ENCODE measurements at places on chromosomes 2 and 18.

- no peak for DNase-seq
Measured at GRCh38 chr18:35479911-35480586, 17.7 kb downstream of the INO80C start.

- no peak for DNase-seq
Measured at GRCh38 chr2:148302526-148302925, 281.6 kb downstream of the MBD5 start.

DNA sequence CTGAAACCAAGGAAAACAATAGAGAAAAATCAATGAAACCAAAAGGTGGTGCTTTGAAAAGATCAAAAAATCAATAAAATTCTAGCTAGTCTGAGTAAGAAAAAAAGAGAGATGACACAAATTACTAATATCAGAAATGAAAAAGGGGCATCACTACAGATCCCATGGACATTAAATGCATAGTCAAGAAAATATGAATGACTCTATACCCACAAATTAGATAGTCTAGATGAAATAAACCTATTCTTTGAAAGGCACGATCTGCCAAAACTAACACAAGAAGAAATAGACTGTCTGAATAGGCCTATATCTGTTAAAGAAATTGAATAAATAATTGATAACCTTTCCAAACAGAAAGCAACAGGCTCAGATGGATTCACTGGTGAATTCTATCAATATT, 15.2 kb upstream of the DSG3 start:
- DNase-seq = no peak

GRCh38 chr2:102005989-102006885, 14.5 kb downstream of the IL1R2 start:
- DNase-seq = peak; percentile 46

DNA sequence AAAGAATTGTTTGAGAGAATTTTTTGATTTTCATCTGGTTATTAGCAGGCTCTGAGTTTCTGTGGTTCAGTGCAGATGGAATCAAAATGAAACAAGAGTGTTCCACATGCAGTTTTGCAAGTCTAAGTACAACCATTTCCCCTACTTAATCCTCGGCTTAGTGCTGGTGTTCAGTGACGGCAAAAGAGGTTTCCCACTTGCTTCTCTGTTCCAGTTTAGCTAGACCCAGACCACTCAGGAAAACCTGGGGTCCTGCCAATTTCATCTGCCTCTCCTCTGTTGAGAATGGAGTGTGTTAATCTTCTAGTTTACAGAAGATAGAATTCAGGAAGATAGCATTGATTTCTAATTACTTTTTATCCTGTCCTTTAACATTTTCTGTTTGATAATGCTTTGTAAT, 996.2 kb upstream of the FANCL start:
- no peak for DNase-seq

- no peak for DNase-seq
Measured at GRCh38 chr18:6994056-6994770, 123.4 kb downstream of the LAMA1 start.

DNA sequence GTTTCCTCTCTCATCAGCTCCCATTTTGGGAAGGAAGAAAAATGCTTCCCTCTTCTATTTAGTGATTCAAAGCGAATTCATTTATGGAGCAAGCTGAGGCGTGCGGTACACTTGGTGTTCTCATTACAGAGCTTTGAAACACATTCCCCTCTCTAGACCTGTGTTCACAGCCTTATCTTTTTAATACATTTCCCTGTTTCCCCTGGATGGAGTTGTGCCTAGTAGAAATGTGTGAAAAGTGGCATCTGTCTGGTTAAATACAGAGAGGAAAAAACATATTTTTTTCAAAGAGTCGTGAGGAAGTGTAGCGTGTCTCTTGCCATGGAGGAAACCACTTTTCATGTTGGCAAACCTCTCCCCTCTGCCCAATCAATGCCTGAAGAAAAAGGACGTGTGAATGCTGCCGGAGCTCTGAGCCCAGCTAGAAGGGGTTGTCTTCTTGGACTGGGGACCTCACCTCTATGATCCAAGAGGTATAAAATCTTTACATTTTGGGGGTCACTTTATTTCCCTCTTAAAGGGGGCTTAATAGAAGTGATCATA, 52.4 kb downstream of the DPP4 start:
- DNase-seq = no peak

DNA sequence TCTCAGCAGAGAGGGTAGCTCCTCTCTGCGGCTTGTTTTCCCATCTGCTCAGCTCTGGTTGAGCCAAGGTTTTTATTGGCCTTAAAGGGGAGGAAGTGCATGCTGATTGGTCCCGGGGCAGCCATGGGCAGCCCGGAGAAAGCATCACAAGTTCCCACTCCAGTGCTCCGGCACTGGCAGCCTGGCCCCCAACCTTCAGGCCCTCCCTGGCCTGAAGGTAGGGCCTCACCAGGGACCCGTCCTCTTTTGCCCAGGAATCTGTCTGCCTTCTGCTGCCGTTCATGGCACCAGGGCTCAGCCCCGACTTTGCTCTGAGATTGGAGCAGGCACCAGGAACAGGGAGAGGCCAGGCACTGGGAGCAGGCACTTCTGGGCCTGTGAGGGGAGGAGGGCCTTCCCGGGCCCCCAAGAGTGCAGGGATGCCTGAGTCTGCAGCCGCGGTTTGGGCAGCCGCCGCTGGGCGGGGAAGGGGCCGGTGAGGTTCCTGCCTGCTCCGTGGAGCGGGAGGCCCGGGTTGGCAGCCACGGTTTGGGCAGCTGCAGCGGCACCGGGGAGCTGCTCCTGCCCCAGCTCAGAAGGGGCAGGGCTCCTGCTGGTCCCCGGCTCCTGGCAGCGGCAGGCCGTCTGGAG, 17.5 kb upstream of the ILKAP start:
- no peak for DNase-seq

- no peak for DNase-seq
Measured at GRCh38 chr18:67582488-67582887, 66.0 kb upstream of the DSEL start.

DNA sequence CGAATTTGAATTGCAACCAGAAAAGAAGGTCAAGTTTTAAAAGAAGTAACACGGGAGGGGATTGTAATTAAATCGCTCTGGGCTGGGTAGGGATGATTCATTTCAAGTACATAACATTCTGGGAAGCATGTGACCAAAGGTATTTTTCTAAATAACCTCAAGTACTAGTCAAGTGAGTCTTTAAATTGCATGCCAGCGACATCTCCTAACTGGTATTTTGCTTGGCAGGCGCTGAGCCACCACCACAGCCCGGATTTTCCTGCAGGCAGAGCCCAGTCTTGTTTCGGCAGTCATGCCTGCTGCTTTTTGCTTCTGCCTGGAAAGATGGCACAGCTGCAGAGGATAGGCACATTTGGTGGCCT, 33.7 kb upstream of the NPAS2 start:
- DNase-seq = no peak

- no peak for DNase-seq
Measured at GRCh38 chr2:55296393-55296792, 27.4 kb upstream of the MTIF2 start.

GRCh38 chr2:113341191-113341869, 62.6 kb upstream of the PAX8 start:
- DNase-seq = no peak

DNA sequence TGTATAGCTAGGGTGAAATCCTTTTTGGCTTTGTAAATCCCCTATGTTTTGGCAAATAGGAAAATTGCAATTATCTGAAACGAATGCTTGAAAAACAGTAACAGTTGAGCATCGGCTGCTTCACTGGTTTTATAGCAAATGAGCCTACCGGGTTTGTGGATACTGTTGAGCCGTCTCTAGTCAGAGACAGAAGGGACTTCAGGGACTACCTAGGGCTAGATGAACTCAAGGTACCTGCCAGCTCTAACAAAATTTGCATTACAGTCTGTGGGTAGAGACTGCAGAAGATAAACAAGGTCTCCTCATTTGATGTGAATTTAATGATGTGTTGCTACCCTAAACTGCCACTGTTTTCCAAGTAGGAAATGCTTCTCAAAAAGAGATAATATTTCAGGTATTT, 101.1 kb downstream of the EML6 start:
- DNase-seq = no peak

DNA sequence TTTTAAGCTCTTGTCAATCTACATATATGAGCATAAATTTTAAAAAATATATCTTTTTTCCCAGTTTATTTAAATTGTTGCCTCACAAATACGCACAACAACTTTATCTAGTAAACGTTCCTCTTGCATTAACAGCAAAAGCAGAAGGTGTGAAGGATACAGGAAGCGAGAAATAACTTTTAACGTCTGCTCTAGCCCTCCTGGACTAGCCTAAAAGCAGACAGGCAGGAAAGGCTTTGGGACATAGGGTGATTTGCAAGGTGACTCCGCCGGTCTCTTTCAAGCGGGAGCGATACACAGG, 434 bp upstream of the DUSP19 start:
- DNase-seq = no peak

GRCh38 chr2:5590886-5591285, 101.3 kb upstream of the SOX11 start:
- no peak for DNase-seq

DNA sequence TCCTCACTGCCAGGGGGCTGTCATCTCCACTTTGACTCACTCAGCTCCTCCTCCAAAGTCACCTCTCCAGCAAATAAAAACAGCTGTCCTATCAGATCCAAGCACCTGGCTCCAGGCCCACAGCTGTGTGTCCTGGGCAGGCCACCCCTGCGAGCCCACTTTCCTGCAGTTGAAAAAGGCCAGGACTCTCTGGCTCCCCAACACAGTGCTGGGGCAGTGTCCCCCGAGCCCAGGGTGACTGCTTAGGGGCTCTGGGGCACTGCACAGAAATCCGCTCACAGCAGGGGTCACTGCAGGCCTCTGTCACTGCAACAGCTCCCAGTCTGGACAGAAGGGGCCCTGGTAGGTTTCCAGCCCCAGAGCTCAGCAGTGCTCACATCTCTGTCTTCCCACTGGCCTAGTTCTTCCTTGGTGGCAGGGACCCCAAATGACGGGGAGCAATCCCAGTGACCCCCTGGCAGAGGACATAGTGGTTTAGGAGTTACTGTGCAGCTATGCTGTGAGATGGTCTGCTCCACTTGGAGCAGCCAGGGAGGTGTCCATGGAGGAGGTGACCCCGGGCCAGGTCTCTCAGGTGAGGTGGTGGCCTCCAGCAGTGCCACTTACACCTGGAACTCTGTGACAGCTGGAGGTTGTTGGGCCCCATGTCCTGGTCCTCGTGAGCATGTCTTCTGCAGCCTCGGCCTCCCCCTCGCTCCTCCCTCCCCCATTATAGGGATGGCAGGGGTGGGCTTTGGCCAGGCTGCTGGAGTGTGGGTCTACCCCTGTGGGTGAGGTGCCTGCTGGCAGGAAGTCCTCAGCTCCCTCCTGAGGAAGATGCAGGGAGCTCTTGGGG, 35.5 kb downstream of the HS6ST1 start:
- DNase-seq = no peak

GRCh38 chr2:218773881-218774280, 8.1 kb upstream of the CYP27A1 start:
- DNase-seq = no peak

- DNase-seq = no peak
Measured at GRCh38 chr18:78816916-78817315, 162.7 kb upstream of the SALL3 start.

DNA sequence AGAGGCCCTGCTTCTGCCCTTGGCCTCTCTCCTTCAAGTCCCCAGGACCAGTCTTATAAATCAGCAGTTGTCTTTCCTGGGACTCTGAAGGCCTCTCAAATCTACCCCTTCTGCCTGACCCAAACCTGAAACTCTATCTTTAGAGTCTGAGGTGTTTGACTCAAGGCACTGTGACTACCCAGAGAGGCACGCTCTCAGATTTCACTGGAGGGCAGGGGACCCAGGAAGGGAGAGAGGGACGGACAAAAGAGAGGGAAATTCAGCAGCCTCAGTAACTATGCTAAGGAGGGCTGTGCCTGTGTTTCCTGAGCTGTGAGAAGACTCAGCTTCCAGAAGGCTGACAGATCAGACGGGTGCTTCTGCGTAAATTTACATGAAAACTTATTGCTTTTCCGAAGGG, 217.8 kb downstream of the HAUS1 start:
- no peak for DNase-seq

- no peak for DNase-seq
Measured at GRCh38 chr18:75269124-75269680, 58.6 kb downstream of the TSHZ1 start.

GRCh38 chr2:214076527-214076926, 334.3 kb upstream of the VWC2L start:
- no peak for DNase-seq

DNA sequence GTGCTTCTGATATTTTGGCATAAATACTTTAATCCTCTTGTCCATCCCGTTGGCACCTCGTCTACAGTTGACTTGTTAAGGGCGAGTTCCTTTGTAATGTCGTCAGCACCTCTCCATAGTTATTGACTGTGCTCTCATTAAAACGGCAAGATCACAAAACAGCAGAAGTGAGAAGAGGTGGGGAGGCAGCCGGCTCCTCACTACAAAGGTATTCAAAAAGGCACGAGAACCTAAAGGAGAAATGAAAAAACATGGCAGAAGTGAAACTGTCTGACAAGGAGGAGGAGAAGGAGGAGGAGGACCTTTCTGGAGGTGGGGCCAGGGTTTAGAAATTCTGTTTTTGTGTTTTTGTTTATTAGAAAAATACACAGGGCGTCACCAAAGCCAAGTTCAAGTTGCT, 235.6 kb downstream of the BCL11A start:
- DNase-seq = no peak

GRCh38 chr2:216108310-216108966, 710 bp upstream of the XRCC5 start:
- DNase-seq = no peak

GRCh38 chr2:103276869-103277268, 515.0 kb downstream of the TMEM182 start:
- no peak for DNase-seq

DNA sequence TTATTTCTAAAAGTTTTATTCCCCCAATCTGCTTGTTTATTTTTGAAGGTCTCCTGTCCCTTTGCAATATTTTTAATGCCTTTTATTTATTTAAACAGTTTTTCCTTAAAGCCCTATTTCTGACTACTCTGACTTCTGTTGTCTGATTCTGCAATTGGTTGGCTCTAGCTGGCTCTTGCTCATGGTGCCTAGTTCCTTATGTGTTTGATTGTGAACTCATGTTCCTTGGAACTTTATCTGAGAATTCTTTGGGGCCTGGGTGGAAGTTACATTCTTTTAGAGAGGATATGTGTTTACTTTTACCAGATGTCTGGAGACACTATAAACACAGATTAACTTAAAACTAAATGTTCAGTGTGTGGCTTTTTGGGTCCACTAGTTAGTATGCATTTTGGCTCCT, 175.9 kb downstream of the DYSF start:
- no peak for DNase-seq

GRCh38 chr2:135585586-135585985, 54.3 kb downstream of the R3HDM1 start:
- no peak for DNase-seq

DNA sequence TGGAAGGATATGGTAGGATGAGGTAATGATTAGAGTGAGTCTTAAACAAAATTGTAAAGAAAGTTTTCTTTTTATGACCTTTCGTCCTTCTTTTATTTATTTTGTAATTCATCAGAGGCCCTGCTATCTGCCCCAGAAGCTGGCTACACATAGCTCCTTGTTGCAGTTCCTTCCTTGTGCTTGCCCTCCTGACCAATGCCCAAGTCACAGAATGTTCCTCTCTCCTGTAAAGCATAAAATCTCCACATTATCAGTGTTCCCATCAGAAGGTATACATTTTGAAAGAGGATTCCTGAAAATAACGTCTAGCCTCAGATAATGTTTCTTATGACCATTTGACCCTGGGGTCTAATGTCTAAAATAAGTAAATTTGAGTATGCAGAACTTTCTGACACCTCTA, 78.3 kb downstream of the RND3 start:
- DNase-seq = no peak

All from activated CD4-positive, alpha-beta T cell treated with anti-CD3 and anti-CD28 coated beads for 4 hours (primary cell).